Fibroblast of skin of right quadriceps (primary cell): ENCODE measurements at places on chromosomes 2 and 18.

- no peak for DNase-seq
These were observed 101.2 kb downstream of the MYT1L start for GRCh38 chr2:2229626-2230432.

GRCh38 chr2:2569306-2569705 is 238.2 kb upstream of the MYT1L start:
- no peak for DNase-seq

DNA sequence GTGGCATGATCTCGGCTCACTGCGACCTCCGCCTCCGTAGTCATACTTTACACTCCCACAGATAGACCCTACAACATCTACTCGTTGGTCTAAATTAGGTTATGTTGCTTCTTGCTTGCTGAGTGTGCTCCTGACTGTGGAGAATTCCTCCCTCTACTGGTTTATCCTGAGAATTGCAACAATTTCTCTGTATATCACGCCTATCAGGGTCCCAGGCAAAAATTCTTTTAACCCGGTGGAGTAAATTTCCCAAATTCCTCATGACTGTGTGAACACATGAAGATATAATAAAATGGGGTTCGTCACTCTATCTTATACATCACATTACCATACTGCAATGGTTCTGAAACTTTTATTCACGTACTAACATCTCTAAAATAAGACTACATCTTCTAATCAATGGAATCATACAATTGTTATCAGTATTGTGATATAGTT is 156.7 kb downstream of the EVA1A start:
- DNase-seq = peak; percentile 61

DNA sequence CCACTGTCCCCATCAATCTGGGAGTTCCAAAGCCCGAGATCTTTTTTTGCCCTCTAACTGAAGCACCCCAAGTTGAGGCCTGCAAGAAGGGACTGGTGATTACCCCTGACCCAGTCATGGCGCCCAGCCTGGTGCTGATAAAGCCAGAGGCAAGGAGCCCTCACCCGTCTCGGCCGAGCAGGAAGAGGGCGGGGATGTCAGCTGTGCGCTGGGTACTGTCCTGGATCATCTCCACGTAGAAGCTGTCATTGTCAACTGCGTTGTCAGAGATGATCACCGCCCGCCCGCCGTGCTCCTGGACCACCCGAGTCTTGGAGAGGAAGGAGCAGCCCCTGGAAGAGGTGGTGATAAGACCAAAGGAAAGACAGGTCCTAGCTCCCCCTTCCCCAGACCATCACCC is 4.4 kb downstream of the PRADC1 start:
- DNase-seq = no peak

DNA sequence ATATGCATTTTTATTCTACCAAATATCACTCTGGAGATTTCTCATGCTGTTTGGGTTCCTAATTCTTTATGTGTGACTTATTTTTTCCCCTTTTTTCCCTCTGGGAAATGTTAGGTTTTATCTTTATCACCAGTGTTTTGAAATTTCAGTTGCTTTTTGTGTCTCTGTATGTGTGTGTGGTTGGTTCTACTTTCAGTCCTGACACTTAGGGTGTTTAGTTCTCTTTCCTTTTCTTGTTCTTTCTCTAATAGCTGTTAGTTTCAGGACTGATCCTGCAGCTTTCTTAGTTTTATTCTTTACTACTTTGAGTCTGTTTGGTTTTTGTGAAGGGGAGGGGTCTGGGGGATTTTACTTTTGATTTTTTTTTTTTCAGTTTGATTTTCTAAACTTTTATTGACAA is 23.1 kb downstream of the PPM1B start:
- no peak for DNase-seq

- DNase-seq = peak; percentile 23
These were observed 234.9 kb upstream of the CDH2 start for GRCh38 chr18:28411806-28412205.

GRCh38 chr2:181658444-181658843 is 1.5 kb upstream of the CERKL start:
- no peak for DNase-seq

DNA sequence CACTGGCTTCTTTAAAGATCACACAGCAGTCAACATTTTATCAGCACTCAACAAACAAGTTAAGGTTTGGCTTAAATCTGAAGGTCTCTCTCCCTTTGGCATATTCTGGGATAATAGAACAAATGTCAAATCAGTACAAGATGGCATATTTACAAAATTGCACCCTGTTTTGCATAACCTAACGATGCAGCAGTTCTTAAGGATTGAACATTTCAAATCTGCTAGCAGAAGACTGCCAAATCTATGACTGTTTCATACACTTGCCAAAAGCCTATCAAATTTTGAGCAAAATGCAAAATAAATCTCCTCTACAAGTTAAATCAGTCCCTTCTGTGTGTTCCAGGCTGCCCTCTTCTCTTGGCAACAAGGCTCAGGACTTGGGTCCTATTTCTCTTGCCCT is 73.6 kb downstream of the DPP4 start:
- no peak for DNase-seq

DNA sequence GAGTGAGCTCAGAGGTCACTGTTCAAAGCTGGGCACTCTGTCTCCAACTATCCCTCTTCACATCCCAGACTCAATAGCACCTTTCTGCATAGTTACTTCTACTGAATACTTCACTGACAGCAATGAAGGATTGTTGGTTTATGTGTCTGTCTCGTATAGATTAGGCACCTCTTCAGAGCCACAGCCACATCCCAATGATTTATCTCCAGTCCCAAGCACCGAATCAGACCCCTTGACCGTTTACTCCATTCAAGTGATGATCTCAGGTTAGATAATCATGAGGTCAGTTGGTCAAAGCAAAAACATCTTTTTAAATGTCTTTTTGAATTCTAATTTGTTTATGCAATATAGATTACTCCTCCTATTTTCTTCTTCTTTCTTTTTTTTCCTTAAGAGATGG is 14.7 kb downstream of the NEDD4L start:
- DNase-seq = no peak

DNA sequence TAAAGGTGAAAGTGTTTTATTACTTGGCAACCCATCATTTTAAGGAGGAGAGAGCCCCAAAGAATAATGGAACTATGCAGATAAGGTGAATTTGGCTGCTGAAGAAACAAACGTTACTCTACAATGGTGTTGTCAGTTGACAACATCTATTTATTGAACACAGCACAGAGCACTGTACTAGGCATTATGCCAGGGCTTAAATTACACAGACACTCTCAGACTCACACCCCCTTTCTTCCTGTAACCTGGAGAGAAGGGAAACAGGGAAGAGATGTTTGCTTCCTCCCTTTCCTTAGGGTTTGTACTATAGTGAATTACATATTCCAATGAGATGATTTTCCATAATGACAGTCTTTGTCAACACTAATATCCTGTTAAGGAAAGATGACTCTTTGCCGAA is 94.0 kb upstream of the ATP5MC3 start:
- DNase-seq = no peak

DNA sequence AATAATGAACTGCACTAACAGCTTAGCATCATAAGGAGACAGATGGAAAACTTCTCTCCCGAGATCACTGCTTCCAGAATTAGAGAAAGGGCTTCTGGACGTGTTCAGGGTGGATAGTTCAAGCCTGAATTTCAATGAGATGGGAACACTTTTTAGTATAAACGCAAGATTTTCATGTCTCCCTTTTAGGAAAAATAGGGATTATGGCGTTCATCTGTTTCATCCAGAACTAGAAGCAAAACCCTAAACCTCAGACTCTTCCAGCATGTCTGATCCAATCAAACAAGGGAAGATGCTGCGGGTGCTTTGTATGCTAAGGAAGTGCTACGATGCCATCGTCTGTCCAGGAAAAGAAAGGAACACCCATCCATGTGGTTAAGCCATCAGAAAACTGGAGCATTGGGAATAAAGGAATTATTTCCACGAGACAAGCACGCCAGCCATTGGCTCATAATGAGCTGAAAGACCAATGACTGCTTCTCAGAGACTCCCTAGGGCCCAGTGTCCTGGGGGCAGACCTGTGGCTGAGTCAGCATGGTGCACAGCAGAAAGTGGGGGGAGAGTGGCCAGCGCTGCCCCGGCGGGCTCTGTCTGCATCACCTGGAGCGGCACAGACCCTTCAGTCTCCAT is 65.9 kb upstream of the AFF3 start:
- peak; percentile 65 for DNase-seq

- no peak for DNase-seq
These were observed 1.2 kb upstream of the SGPP2 start for GRCh38 chr2:222423186-222423585.

DNA sequence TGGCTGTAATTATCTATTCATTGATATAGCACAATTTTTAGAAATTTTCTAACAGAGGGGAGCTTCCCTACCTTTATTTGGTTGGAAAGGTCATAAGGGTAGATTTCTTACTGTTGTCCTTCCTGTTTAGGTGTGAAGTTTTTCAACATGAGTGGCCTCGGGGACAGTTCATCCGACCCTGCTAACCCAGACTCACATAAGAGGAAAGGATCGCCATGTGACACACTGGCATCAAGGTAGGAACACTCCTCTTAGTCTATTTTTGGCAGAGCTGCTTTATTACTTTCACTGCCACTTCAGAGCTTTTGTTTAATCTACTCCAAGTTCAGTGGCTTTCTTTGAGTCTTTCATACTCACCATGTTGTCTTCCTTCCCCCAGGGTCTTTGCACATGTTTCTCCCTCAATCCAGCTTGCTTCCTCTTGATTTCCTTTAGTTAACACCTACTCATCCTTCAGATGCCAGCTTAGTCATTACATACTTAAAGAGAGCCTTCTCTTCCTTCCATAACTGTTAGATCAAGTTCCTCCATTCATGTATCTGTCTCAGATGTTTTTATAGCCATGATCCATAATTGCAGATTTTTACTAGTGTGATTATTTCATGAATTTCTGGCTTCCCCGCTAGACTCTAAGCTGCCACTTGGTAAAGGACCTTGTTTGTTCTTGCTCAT is 134.5 kb downstream of the PTRHD1 start:
- DNase-seq = no peak

DNA sequence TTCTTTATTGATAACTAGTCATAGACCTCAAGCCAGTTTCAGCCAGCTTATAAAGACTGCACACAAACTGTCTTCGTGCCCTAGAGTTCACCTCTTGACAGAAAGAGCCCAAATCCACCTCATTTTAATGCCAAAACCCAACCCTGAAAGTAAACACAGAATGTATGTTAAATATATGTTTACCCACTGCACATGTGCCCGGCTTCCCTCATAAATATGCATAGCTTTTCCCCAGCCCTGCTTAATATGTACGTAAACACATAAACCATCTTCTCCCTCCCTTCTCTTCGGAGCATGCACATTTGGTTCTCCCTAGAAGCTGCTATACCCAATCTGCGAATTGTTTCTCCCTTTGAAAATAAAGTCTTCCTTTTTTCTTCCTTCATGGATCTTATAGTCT is 73.9 kb upstream of the XIRP2 start:
- DNase-seq = no peak

- DNase-seq = no peak
These were observed 133.9 kb downstream of the B3GNT2 start for GRCh38 chr2:62329797-62330196.

- DNase-seq = no peak
These were observed 194.5 kb upstream of the STK17B start for GRCh38 chr2:196365923-196366322.

DNA sequence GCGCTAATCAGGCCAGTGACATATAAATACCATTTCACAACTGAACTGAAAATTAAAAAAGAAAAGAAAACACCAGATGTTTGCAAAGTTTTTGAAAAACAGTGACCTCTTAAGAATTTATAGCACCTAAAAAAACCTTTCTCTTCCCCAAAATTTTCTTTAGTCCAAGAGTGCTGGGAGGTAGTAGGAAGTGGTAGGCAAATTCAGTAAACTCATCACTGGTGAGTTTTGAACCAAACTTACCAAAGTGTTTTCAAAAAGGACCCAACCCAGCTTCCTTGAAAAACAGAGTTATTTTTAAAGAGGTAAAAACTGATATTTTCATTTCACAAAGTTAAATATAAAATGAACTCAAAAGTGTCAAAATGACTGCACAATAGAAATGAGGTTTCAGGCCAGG is 90.4 kb downstream of the TMEM247 start:
- DNase-seq = no peak

GRCh38 chr2:225070811-225071210 is 28.5 kb upstream of the DOCK10 start:
- no peak for DNase-seq

GRCh38 chr18:33157893-33158292 is 282.6 kb downstream of the CCDC178 start:
- DNase-seq = no peak

GRCh38 chr2:134670955-134671354 is 47.8 kb downstream of the TMEM163 start:
- no peak for DNase-seq

- no peak for DNase-seq
These were observed 267.4 kb upstream of the ACVR2A start for GRCh38 chr2:147577323-147577997.

- no peak for DNase-seq
These were observed 440.5 kb upstream of the SMIM21 start for GRCh38 chr18:75868031-75868430.

- no peak for DNase-seq
These were observed 122.3 kb downstream of the PLCL1 start for GRCh38 chr2:197926673-197927072.

DNA sequence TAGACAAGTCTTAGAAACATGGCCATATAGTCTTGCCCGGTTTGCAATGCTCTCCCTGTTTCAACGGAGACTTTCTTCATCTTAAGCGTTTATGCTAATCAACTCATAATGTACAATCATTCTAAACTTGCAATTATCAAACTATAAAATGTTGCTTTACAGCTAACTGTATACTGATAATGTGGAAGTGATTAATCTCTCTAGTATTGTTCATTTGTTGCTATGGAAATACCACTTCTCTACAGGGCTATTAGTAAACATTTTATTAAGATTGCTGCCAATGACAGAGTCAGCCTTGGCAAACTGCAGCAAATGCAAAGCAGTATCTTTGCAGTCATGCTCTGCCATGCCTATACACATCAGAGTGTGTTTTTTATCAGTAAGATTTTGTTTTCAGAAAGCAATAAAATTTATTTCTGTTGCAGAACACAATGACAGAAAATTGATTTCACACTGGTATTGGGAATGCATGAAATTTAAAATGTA is 1201.8 kb upstream of the CDH2 start:
- no peak for DNase-seq

GRCh38 chr2:96547731-96548171 is 11.2 kb downstream of the ARID5A start:
- peak; percentile 34 for DNase-seq

- DNase-seq = peak; percentile 48
These were observed 762 bp upstream of the GAD1 start for GRCh38 chr2:170815746-170816503.

- no peak for DNase-seq
These were observed 373.9 kb upstream of the MC4R start for GRCh38 chr18:60746491-60746890.

- DNase-seq = no peak
These were observed 3.6 kb upstream of the RNF144A start for GRCh38 chr2:6913415-6914157.

DNA sequence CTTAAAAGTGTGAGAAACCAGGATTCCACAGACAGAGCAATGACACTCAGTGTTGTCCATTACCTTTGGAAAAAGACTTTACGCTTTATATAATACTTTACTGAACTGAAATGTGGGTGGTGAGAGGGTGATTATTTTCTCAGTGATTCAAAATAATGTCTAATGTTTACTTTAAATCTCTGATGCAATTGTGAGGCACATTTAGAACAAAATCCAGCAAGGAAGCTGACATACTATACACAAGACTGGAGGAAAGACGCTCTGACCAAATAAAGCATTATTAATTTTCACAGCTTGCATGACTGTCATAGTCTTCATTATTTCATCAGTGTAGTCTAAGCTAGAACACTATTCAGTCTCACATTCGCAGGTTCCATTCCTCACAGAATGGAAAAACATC is 34.1 kb upstream of the STAT1 start:
- DNase-seq = peak; percentile 72
